ENCODE measurements at places on chromosomes 6 and 20. TPM values are rescaled to one million over a fixed set of nuclear protein-coding genes. Genes with fewer than 3 reads are reported as not detected.

The KAT14 gene
- 9.1 TPM for total RNA-seq

The RAET1G gene
- 1.6 TPM for total RNA-seq

GRCh38 chr20:24956001-24956841, 7.2 kb downstream of the CST7 start:
- DNase-seq, result peak; percentile 43
- H3K4me1 ChIP-seq, result peaks cover 19% of the 10 kb centered on the region
- H3K27ac ChIP-seq, result no peak overlapping the region
- no peaks in the 10 kb centered on the region for H3K27me3 ChIP-seq

DNA sequence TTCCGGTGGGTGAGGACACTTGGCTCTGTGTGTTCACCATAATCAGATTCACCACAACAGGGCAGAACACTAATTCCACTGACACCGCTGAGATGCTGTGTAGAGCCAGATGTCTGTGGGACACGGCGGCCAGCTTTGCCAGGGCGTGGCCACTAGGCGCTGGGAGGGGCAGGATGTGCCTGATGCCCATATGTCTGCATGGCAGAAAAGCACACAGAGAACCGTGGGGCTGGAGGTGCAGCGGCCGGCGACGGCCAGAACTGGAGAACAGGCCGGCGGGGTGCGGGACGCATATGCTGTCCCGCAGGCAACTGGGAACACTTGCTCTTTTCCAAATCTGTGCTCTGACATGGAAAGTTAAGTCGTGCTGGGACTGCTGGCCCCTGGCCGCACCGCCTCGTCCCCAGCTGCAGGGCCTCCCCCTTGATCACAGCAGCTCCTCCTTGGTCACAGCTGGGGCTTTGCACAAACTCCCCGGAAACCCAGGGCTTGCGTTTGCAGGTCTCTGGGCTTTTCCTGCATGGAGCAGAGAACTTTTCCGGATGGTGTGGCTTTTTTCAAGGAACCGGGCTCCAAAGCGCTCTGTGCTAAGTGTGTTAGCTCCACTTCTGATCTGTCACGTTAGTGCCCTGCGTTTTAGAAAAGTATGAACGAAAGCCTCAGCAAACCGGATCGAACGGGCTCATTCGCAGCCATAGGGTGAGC, 31.1 kb downstream of the NTSR1 start:
- peaks cover 17% of the 10 kb centered on the region for H3K4me1 ChIP-seq
- H3K4me3 ChIP-seq, result peak overlapping the region; percentile 10
- DNase-seq, result peak; percentile 66

GRCh38 chr20:47343007-47343472, 13.5 kb downstream of the ZMYND8 start:
- H3K27ac ChIP-seq, result no peak overlapping the region
- peaks cover 13% of the 10 kb centered on the region for H3K36me3 ChIP-seq
- no peak for DNase-seq
- no peaks in the 10 kb centered on the region for H3K27me3 ChIP-seq

- H3K4me1 ChIP-seq, result no peaks in the 10 kb centered on the region
- DNase-seq, result no peak
- no peak overlapping the region for H3K4me3 ChIP-seq
- H3K36me3 ChIP-seq, result no peaks in the 10 kb centered on the region
- no peak overlapping the region for H3K27ac ChIP-seq
Observed at GRCh38 chr6:43294536-43294935, 3.5 kb upstream of the SLC22A7 start.

Measured in right atrium auricular region (tissue), 2 donors.